ENCODE measurements at places on chromosomes 5 and 9.

DNA sequence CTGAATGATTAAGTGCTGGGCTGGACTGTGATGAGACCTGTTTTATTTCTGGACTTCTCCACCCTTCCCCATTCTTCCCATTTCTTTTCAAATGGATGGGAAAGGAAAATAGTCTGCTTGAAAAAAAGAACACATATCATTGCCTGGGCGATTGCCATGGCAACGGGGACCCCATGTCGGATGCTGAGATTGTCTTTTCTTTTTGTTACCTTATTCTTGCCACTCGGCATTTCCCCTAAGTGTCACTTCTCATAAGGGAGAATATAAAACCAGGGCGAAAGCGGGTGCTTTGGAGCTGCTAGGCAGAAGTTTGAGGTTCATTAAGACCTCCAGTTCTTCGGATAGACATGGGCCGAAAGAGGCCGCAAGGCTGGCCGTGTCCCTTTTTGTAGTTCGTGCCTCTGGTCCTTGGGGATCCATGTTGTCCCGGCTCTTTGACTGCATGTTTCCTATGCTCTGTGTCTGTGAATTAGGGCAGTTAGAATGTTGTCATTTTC is 763 bp downstream of the FGD3 start:
- no peak for DNase-seq

- no peak for DNase-seq
These were observed 59.4 kb upstream of the CTXN3 start for GRCh38 chr5:127589309-127590030.

DNA sequence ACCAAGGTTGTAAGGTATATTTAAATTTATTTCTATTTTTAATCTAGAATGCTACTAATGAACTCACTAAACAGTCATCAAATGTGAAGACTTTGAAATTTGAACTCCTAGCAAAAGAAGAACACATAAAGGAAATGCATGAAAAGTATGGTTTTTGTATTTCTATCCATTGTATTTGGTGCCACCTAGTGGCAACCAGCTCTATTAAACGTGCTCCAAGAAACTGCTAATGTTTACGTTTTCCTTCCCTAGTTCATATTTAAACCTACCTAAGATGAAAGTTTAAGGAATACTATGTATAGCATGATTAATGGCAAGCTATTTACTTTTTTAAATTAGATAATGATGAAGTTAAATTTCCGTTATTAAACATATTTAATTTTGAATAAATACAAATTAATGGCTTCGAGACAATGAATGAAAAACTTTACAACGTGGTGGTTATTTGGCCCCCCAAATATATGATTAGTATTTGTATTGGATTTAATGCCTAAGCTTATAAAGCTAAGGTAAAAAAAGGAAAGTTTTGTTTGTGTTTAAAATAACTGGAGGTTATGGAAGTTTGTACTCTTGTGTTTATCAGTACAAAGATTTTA is 115.9 kb upstream of the SH3GL2 start:
- peak; percentile 5 for DNase-seq

GRCh38 chr5:33232731-33233505 is 207.8 kb upstream of the TARS1 start:
- DNase-seq, result no peak

GRCh38 chr9:125317704-125318103 is 56.1 kb downstream of the GAPVD1 start:
- no peak for DNase-seq

GRCh38 chr9:113989714-113990569 is 88.2 kb downstream of the AMBP start:
- DNase-seq, result no peak

DNA sequence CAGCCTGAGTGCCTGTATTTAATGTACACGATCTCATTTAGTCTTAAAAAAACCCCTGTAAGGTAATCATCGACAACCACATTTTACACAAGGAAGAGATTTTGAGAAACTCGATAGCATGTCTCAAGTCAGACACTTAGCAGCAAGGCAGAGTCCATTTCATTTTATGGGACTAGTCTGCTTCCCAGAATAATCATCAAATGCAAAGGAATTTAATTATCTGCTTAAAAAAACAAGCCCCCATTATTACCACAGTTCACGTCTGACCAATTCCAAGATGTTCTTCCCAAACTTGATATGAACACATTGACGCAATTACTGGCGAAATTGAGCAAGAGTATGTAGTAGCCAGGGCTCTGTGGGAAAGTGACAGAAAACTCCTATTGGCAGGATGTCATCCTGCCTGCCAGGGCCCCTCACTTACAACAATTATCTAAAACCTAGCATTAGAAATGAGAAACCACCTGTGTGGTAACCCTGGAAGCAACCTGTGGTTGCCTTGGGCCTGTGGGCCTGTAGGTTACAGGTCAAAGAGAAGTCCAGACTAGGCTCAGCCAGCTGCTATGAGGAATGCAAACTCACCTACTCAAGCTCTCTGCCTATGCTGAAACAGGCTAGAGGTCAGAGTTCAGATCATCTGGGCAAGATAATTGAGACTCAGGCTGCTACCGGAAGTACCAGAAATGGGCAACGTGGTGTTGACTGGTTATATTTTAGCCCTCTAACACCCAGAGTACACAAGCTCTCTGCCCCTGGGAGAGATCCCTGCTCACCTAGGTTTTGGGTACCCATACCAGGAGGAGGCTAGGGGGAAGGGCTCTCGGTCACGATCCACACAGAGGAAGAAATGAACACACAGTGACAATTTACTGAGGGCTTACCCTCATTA is 1.6 kb downstream of the B4GALT1 start:
- DNase-seq, result no peak

- no peak for DNase-seq
These were observed 30.1 kb upstream of the MINAR2 start for GRCh38 chr5:129717751-129718310.

- DNase-seq, result no peak
These were observed 60.8 kb downstream of the WDR41 start for GRCh38 chr5:77431286-77431685.

- no peak for DNase-seq
These were observed 121.5 kb downstream of the RMI1 start for GRCh38 chr9:84101964-84102632.

DNA sequence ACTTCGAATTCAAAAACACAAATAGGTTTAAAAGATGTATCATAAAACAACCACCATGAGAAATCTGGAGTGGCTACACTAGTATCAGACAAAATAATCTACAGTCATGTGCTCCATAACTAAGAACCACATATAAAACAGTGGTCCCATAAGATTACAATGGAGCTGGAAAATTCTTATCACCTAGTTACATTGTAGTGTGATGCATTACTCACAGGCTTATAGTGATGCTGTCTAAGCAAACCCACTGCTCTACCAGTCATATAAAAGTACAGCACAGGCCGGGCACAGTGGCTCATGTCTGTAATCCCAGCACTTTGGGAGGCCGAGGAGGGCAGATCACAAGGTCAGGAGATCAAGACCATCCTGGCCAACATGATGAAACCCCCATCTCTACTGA is 160.1 kb downstream of the ROR2 start:
- DNase-seq, result no peak

DNA sequence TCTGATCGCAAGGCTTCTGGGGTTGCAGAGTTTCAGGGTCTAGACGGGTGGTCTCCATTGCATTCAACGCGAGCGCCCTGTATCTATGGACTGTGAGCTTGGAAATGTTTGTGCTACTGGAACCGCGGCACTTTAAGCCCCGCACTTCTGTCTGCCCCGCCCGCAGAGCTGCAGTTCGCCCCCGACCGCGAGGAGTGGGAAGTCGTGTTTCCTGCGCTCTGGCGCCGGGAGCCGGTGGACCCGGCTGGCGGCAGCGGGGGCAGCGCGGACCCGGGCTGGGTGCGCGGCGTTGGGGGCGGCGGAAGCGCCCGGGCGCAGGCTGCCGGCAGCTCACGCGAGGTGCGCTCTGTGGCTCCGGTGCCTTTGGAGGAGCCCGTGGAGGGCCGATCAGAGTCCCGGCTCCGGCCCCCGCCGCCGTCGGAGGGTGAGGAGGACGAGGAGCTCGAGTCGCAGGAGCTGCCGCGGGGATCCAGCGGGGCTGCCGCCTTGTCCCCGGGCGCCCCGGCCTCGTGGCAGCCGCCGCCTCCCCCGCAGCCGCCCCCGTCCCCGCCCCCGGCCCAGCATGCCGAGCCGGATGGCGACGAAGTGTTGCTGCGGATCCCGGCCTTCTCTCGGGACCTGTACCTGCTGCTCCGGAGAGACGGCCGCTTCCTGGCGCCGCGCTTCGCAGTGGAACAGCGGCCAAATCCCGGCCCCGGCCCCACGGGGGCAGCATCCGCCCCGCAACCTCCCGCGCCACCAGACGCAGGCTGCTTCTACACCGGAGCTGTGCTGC is 1.0 kb downstream of the ADAMTS19 start:
- DNase-seq, result no peak

DNA sequence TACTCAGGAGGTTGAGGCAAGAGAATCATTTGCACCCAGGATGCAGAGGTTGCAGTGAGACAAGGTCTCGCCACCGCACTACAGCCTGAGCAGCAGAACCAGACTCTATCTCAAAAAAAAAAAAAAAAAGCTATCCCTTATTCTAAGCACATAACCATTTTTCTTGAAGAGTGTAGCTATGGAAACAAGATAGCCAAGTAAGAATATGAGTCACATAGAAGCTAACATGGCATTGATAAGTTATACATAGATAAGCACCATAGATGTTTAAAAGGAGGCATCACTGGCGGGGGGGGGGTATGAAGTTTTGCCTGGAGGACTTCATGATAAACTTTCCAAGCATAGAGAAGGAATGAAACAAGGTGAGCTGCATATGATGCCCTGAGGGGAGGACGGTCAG is 26.0 kb downstream of the CHSY3 start:
- DNase-seq, result no peak

GRCh38 chr5:180353048-180353979 is at the start of gene GFPT2:
Gene GFPT2 (minus strand): TSS chr5:180353336. CDS start chr5:180353217, 119 bp downstream.
- no peak for DNase-seq

- no peak for DNase-seq
These were observed 8.6 kb downstream of the GCNT4 start for GRCh38 chr5:75043633-75044264.

DNA sequence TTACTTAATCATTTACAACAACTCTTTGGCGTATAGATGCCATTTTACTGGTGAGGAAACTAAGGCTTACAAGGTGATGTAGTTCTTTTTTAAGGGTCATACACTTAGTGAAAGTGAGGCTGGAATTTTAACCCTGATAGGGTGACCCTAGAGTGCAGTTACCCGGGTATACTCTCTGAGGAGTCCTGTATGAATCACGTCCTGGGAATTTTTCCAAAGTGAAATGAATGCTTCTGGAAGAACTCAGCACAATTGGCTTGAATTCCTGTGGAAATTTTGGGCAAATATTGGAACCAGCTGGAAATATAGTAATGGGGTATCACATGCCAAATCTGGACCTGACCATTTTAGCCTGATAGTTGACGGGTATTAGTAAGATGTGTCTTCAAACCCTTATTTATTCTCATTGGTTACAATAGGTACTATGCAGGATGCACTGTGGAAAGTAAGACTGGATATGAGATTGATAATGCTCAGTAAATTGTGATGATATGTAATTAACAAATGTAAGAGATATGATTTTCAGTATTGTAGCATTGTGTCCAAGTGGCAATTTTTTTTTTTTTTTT is 14.8 kb downstream of the SUB1 start:
- DNase-seq, result no peak

- DNase-seq, result no peak
These were observed 74.7 kb upstream of the IFNE start for GRCh38 chr9:21556581-21557427.

DNA sequence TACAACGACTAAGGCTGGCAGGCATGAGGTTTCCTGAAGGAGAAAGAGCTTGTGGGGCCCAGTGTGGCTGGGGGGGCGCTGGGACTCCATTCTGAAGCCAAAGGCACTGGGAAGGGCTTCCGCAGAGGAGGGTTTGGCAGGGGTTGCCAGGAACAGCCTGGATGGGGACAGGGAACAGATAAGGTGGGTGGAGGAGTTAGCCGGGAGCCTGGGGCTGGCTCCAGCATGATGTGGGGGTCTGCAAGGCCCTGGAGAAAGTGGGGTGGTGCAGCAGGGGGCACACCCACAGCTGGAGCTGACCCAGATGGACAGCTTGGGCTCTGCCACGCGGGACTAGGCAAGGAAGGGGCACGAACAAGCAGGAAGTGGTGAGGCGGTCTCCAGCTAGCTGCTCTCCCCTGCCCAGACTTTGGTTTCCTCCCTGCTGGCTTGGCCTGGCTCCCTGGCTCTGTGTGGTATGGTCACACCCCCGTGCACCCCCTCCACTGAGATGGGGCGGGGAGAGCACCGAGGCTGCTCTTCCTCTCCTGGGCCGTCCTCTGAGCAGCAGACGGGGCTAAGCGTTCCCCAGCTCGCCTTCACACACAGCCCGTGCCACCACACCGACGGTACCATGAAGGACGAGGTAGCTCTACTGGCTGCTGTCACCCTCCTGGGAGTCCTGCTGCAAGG is at the start of gene LTC4S:
Gene LTC4S (plus strand): TSS at position 519 of the 672 bp plus-strand sequence. CDS start 95 bp downstream, at position 614.
- DNase-seq, result no peak

DNA sequence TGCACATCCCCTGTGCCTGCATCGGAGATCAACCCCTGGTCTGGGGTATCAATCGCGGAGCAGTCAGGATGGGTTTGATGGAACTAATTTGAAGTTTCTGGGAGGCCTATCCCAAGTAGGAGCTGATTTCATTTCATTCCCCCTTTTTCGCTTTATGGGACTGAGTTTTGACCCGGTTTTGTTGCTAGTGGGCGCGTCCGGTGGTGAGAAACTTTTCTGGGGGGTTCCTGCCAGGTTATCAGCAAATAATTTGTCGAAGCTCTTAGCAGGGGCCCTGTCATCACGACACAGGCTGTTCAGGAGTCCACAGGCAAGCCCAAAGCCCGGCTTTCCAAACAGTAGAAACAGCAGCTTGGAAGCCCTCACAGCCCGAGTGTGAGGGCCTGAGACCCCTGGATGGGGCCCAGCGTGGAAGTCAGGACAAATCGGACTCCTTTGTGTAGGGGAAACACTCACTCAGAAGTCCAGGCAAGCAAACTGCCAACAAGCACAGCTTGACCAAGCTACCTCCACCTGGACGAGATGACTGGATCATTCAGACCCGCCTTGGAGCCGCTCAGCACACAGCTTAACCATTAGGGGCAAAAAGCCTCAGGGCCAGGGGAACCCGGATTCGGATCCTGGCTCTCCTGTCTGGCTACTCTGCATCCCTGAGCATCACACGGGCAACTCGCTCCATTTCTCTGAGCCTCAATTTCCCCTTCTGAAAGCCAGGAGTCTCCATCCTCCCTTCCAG is 64.4 kb upstream of the BARHL1 start:
- DNase-seq, result no peak

DNA sequence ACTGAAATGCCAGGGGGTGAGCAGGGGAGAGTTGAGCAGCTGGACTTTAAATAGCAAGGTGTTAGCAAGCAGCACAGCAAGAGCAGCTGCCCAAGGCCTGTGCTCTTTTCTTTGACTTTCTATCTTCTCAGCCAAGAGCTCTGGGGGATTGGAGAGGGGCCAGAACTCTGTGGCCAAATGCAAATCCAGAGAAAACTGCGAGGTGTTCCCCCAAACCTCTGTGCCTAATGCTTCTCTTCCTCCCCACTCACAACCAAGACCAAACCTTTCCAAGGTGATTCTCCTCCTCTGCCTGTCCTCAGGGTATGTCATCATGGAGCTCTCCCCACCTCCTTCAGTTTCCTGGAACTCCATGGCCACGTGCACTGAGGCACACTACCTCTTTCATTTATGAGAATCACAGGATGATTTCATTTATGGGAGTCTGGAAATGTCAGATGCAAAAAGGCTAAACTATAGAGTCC is 118.7 kb upstream of the WWC1 start:
- no peak for DNase-seq

GRCh38 chr5:153543288-153543687 is 52.8 kb downstream of the GRIA1 start:
- no peak for DNase-seq
